ENCODE measurements at places on chromosomes 5 and 9.

- DNase-seq, result no peak
These were observed 168.4 kb upstream of the MAP1B start for GRCh38 chr5:71938895-71939294.

GRCh38 chr5:76662521-76662920, 39.3 kb upstream of the F2RL2 start:
- no peak for DNase-seq

- DNase-seq, result no peak
These were observed 182.7 kb downstream of the PIK3R1 start for GRCh38 chr5:68398146-68398812.

GRCh38 chr9:18683851-18684250, 209.9 kb downstream of the ADAMTSL1 start:
- no peak for DNase-seq

GRCh38 chr5:6419340-6419852, 29.3 kb upstream of the UBE2QL1 start:
- DNase-seq, result no peak

DNA sequence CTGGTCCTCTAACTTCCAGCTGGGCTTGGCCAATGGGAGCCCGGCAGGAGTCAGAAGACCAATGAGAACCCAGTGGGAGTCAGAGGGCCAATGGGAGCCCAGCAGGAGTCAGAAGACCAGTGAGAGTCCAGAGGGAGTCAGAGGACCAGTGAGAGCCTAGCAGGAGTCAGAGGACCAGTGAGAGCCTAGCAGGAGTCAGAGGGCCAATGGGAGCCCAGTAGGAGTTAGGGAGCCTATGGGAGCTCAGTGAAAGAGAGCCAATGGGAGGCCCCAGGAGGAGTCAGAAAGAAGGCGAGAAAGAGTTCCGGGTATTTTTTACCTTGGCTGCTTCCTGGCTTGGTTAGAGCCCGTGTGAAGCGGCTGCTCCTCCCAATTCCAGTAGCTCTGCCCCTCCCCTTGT, 191.0 kb downstream of the GABBR2 start:
- no peak for DNase-seq

GRCh38 chr9:130662970-130663257, 1.5 kb upstream of the PRDM12 start:
- DNase-seq, result no peak

DNA sequence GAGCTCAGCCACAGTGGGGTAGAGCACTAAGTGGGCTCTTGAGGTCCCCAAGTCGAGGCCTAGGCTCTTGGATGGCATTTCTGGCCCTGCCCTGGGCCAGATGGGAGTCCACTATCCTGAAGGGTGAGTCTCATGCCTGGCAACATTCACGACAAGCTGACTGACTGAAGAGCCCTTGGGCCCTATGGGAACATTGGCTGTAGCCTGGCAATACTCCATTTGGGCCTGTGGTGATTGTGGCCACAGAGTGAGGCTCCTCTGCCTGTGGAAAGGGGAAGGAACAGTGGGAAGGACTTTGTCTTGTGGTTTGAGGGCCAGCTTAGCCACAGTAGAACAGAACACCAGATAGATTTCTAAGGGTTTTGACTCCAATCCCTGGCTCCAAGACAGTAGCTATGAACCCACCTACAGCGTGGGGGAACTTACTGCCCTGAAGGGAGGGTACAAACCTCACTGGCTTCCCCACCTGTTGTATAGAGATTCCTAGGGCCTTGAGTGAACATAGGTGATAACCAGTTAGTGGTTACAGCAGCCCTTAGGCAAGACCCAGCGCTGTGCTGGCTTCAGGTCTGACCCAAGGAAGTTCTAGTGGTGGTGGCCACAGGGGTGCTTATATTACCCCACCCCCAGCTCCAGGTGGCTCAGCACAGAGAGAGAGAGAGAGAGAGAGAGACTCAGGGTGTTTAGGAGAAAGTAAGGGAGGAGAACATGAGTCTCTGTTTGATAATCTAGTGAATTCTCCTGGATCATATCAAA, 72.4 kb downstream of the KIAA0825 start:
- no peak for DNase-seq

- no peak for DNase-seq
These were observed 234.5 kb downstream of the PCSK1 start for GRCh38 chr5:96198356-96199058.

DNA sequence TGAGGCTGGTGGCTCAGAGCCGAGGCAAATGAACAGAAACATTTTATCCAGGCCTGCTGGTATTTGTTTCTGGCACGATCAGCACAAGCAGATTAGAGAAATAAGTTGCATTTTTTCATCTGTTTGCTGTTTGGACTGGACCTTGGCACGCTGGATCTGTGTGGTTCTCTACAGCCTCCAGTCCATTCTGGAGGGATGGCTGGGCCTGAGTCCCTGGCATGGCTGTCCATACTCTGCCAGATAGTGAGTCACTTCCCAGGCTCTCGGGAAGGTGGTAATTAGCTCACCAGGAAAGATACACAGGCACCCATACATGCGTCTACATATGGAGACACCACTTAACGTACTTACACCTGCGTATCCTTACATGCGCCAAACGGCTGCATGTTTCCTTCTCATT, 78.6 kb downstream of the SPRY4 start:
- no peak for DNase-seq

DNA sequence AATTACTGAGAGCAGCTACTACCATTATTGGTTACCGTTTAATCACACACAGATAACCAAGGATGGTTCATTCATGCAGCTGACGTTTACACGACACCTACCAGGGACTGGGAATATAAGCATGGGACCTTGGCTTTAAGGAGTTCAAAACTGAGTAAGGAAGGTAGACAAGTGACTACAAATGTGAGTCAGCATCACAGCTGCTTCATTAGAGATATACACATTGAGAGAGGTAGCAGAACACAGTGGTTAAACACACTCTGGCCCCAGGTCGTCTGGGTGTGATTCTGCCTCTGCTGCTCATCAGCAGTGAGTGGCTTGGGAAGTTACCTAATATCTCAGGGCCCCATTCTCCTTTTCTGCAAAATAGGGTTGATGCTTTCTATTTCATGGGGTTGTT, 268.6 kb downstream of the NR3C1 start:
- no peak for DNase-seq

DNA sequence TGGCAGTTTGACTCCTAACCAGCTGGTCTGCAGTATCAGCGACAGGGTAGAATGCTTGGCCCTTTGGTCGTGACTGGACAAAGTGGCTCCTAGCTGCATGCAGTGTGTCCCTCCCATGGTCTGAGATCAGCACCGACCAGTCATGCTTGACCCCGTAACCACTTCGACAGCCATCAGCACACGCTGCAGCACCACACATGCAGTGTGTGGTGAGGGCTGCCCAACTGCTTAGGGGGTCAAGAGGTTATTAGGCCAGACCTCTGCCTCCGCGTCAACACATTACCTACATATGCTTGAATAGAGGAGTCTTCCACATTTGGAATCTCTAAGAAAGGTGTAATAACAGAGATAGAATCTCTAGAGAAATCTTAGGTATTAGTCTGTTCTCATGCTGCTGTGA, 139.1 kb downstream of the FSTL4 start:
- DNase-seq, result no peak

GRCh38 chr5:133754575-133755169, 142.3 kb upstream of the FSTL4 start:
- no peak for DNase-seq

- DNase-seq, result no peak
These were observed 20.1 kb upstream of the CFAP157 start for GRCh38 chr9:127686461-127687393.
